Left hindlimb (tissue), 1 donor: ENCODE measurements at places on chromosomes 3 and 15.

DNA sequence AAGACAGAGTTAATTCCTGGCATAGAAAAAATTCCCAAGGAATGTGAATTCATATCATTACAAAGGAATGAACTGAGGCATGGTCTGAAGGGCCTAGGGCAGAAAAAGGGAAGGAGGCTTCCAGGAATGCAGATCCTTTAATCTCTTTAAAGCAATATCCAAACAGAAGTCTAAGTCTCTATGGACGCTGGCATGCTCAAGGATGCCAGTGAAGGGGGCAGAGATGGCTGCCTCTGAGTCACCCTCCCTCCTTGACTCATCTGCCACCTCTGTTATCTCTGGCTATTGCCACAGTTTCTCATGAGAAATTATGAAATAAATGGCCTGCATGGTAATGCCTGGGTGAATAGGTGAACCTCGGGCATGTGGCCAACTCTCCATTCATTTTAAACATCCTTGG lies 96.3 kb upstream of the BCL6 start:
- DNase-seq, result no peak

- no peak for DNase-seq
These were observed 182.8 kb upstream of the TOPAZ1 start for GRCh38 chr3:44058868-44059203.

- no peak for DNase-seq
These were observed 7.9 kb downstream of the FSIP1 start for GRCh38 chr15:39774688-39775267.

- DNase-seq, result peak; percentile 90
These were observed at the start of gene ZNF660 for GRCh38 chr3:44584646-44585501. ZNF660 (plus strand) TSS chr3:44584964; CDS start chr3:44594194, 9,230 bp downstream.

GRCh38 chr3:105466495-105467404 lies 100.0 kb downstream of the ALCAM start:
- no peak for DNase-seq

- DNase-seq, result peak; percentile 47
These were observed 10.1 kb downstream of the ITGA11 start for GRCh38 chr15:68421798-68422402.

DNA sequence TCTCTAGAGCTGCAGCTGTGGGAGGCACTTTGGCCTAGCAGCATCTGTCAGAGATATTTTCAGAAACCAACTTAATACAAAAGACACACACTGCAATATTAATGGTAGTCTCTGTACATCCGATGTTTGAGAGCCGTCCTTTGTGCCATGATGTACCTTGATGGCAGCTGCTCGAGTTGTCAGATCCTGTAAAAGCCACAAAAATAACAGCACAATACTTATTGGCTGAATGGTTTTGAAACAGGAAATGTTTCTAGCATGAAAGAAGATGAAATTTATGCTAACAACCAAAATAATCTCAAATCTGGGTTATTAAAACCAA lies 445.5 kb upstream of the TBL1XR1 start:
- DNase-seq, result no peak

DNA sequence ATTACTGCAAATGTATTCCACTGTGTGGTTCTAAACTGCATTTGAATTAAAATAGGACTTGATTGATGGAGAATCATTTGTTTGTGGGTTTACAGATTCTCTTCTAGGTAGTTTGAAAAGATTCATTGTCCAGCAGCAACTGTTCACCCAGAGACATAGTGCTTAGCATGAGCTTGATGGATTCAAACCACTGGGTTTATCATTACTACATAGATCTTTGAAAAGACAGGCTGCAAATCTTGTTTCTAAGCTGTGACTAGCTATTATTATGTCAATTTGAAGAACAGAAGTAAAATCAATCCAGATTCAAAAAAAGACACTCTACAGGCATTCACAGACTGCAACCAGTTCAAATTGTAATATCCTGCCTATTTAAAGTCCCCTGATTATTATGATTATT lies 49.8 kb downstream of the MBNL1 start:
- no peak for DNase-seq
